HS-27A (cell line): ENCODE measurements at places on chromosomes 12 and 14.

- DNase-seq, result peak; percentile 23
These were observed 249.7 kb downstream of the FOXG1 start for GRCh38 chr14:29016050-29016900.

GRCh38 chr12:25615119-25615518, 62.0 kb upstream of the LMNTD1 start:
- peak; percentile 46 for DNase-seq

DNA sequence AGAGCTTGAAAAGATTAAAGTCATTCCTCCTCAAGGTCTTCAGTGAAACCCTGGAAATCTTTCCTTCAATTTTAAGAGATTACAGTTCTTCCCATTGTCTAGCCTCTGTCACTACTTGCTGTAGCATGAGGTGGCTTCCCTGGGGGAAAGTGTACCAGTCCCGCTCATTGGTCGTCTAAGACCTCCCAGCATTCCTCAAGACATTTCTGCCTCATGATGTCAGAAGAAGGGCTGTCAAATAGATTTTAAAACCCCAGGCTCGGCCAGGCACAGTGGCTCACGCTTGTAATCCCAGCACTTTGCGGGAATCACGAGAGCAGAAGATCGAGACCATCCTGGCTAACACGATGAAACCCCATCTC, 46.7 kb downstream of the SMUG1 start:
- no peak for DNase-seq

GRCh38 chr12:127165567-127166392, 1101.2 kb upstream of the TMEM132C start:
- no peak for DNase-seq

DNA sequence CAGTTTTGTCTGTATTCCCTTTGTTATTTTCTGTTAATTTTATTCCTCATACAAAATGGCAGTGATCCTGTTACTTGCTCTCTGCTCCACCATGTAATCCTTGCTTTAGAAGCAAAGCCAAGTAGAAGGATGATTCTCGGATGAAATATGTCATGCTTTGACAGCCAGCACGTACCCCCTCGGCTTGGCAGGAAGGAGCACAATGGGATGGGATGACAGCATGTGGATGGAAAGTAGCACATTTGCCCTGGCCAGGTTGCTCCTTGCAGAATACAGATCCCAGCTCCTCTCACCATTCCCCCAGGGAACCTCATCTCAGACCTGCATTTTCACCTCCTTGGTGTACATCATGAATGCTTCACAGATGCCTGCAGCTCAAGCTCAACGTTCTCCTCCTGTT, 35.1 kb upstream of the ATF1 start:
- DNase-seq, result no peak

DNA sequence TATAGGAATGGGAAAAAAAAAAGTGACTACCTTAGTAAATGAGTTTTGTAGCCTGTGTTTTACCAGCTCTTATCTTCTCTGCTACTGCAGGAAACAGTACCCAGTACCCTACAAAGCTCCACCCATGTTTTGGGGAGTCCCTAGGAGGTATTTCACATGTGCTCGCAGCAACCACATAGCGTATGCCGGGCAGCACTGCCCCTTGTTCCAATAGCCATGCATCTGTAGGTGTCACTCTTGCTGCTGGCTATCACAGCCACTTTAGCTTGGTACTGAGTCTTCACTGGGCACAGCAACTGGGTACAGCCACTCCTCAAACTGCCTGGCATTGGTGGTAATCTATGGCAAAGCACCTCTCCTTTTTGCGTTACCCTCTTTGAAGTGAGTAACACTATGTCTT, 2.0 kb upstream of the MDM1 start:
- DNase-seq, result no peak

DNA sequence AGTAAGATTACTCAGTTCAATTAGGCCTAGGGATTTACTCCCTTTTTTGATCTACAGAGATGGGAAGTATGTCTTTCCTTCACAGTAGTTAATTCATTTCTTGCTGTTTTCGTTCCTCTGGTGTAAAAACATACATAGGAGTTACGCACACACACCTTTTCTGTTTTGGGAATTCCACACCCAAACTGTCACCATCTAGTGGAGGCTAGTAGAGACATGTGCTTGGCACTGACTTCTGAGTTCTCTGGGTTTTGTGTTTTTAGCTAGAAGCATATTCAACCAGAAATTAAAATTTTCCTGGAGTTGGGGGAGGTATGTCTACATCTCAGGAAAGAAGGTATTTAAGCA, 1.4 kb downstream of the SUSD6 start:
- no peak for DNase-seq

DNA sequence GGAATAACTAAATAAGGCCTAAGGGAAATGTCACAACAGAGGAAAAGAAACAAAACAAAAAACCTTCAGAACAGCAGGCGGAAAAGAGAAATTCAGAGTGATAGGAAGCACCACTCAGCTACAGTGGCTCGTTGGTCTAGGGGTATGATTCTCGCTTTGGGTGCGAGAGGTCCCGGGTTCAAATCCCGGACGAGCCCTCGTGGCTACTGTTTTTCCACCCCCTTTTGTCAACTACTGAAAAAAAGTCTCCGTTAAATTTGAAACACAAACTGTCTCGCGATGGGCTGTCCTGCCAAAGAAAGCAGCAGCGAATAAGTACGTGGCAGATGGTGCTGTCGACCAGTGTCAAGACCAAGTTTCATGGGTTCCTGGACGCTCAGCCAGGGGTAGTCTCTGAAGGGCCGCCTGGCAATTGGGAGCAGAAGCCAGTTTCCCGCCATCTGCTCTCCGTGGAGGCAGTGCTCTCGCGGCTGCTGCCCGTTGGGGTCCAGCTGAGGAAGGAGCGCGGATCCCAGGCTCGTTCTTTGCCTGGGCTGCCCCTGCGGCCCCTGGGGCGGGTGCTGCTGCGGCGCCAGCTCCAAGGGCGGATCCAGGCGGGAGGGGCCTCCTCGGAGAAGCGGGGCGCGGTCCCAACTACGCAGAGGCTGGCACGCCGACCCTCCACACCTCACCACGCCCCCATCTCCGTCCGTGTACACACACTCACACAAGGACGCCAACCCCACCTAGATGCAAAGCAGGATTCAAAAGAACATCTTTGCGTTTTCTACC, at the start of gene RNASE4:
Gene RNASE4, plus strand, starts transcription at position 670 of the 771 bp plus-strand sequence. CDS start 14,812 bp downstream, outside the sequence.
- peak; percentile 89 for DNase-seq

DNA sequence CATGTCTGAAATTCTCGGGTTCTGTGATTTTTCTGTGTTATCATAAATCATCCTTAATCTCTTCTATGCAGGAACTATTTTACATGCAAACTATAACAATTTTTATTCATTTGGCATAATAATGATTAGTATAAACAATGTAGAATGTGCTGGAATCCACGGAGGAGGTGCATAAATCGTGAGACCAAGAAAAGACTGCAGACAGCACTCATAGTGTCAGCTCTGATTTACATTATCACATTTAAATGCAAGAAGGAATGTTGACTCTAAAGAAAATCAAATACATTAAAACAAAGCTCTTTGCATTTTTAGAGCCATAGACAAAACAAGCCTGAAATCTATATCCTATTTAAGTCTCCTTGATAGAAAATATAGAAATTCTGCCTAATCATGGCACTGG, 501.7 kb upstream of the STXBP6 start:
- DNase-seq, result no peak

DNA sequence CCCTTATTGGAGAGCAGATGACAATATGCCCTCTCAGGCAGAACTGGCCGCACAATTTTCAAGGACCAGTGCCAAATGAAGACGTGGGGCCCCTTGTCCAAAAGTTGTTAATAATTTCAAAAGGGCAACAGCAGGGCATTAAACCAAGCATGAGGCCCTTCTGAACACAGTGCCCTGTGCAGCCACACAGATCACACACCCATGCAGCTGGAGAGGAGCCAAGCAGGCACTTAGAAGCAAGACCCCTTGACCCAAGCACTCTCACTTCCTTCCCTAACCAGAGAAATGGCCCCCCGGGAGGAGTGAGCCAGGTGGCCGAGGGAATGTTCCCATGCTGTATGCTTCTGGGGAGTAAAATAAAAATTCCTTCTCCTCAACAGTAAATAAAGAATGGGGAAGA, 114.0 kb upstream of the TMPO start:
- no peak for DNase-seq

DNA sequence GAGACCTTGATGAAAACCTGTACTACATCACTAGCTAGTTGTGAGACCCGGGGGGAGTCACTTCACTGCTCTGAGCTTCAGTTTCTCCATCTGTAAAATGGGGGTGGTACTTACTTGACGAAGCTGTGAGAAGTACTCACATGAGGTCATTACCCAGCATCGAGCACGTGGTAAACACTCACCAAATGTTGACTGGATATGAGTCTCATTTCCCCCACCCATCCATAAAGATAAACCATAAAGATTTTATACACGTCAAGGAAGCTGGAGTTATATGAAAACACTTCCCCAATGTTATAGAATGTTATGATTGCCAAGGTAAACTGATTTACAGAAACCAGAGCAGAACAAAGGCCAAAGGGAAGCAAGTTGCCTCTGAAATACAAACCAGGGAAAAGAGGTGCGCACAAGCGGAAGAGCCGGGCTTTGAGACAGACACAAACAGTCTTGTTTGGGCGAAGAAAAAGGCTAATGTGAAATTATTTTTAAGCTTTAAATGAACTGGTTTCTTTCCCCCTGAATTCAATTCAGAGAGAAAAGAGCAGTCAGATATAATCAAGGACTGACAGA, 536.8 kb downstream of the MED13L start:
- no peak for DNase-seq

GRCh38 chr12:69657376-69658137, 41.5 kb downstream of the BEST3 start:
- DNase-seq, result no peak

DNA sequence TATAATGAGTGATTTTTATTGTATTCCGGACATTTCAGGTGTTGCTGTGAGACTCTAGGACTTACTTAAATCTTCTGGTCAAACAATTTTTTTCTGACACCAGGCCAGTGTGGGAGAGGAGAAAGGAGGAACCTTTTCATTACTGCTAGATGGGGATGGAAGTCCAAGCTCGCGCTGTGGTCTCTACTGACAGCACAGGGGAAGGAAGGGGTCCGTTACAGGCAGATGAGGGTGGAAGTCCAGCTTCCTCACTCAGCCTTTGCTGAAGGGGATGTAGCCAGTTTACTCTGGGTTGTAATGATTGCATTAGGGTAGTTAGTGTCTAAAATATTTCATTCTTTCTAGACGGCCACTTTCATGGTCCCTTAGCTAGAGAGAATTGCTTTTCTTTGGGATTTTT, 26.3 kb upstream of the ST8SIA1 start:
- no peak for DNase-seq

GRCh38 chr12:83042441-83043200, 355.9 kb downstream of the TMTC2 start:
- no peak for DNase-seq

- peak; percentile 51 for DNase-seq
These were observed 42.2 kb upstream of the CAPRIN2 start for GRCh38 chr12:30796891-30797371.

DNA sequence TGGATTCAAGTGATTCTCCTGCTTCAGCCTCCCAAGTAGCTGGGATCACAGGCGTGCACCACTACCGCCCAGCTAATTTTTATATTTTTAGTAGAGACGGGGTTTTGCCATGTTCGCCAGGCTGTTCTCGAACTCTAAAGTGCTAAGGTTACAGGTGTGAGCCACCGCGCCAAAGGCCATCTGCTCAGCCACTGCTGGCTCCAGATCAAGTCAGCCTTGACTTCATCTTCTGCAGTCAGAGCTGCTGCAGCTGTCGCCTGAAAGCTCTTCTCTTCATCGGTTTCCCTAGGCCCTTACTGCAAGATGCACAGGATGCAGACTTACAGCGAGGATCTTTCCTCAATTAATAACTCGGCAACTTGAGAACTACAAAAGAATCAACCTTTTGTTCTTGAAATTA, 66.8 kb downstream of the CLIP1 start:
- DNase-seq, result no peak

DNA sequence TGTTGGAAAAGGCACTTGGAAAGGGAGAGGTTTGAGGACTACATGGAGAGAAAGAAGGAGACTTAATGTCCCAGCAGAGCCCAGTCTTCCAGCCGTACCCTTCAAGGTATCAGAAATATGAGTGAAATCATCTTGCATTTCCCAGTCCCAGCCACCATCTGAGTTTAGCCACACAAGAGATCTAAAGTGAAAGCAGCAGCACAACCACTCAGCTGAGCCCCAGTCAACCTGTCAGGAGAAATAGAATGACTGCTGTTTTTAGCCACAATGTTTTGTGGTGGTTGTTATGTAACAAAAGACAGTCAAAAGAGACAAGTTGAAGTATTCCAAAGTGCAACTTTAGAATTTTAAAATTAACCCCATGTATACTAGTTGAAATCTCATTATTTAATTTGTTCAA, 28.0 kb downstream of the DERA start:
- no peak for DNase-seq

- DNase-seq, result no peak
These were observed 23.0 kb downstream of the KLRK1 start for GRCh38 chr12:10366875-10367274.

GRCh38 chr14:35229792-35230089, 62.4 kb upstream of the PSMA6 start:
- DNase-seq, result no peak

- DNase-seq, result no peak
These were observed 213.5 kb downstream of the PELI2 start for GRCh38 chr14:56331592-56332216.

- DNase-seq, result no peak
These were observed 17.8 kb downstream of the KIF26A start for GRCh38 chr14:104156142-104156541.

GRCh38 chr14:104262515-104263514, 124.4 kb downstream of the KIF26A start:
- no peak for DNase-seq

DNA sequence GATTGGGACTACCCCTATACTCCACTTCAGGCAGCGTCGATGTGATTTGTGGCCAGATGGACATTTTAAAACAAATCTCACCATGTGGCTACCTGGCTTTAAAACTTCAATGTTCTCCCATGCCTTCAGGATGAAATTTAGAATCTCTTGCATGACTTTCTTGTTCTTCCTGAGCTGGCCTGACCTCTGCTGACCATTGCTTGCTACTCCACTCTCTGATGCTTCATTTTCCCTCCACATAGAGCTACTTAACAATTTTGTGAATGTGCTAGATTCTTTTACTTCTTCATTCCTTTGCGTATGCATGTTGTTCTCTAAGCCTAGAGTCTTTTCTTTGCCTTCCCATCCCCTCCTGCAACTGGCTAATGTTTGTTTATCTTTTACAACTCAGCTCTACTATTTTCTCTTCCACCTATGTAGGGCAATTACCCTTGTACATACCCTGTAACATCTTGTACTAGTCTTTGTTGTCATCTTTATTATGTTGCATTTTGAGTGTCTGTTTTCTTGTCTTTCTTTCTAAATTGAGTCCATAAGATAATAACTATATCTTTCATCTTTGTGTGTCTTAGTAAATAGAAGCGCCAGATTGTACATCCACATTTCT, 41.2 kb downstream of the YLPM1 start:
- peak; percentile 17 for DNase-seq
